HFF-Myc (cell line): ENCODE measurements at places on chromosomes 12 and 14.

DNA sequence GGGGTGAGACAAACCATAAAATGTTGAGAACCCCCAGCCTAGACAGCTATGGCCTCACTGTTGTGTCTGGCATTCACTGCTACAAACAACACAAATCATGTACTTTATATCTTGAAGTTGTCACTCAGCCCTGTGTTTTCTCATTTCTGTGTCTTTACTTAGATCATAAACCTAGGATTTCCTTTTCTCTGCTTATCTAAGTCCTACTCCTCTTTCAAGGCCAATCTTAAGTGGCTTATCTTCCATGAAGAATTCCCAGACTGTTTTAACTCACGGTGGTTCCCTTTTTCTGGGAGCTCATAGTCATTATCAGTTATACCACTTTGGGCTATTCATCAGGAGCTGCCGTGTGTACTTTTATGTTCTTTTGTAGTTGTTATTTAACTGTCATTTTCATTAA is 42.1 kb downstream of the FLRT2 start:
- no peak for DNase-seq

DNA sequence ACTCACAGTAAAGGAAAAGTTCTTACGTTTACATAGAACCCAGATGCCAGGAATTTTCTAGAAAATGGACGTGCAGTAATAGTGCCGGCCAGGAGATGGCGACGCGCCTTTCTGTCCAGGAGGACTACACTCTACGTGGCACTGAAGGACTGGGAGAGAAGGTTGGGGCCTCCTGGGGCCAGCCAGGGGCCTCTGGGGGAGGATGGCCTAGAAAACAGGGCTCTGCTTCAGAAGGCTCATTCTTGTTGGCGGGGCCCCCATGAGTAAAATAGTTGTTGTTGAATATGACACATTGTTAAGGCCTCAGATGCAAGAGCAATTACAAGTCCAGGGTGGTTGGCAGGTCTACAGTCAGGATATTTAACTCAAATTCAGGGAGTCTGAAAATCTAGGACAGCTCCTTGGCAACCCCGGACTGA is 120.1 kb upstream of the MAX start:
- no peak for DNase-seq

- DNase-seq, result no peak
Measured at GRCh38 chr12:27733791-27734190, 23.2 kb downstream of the MRPS35 start.

- no peak for DNase-seq
Measured at GRCh38 chr12:6650832-6651231, 3.6 kb upstream of the ACRBP start.

DNA sequence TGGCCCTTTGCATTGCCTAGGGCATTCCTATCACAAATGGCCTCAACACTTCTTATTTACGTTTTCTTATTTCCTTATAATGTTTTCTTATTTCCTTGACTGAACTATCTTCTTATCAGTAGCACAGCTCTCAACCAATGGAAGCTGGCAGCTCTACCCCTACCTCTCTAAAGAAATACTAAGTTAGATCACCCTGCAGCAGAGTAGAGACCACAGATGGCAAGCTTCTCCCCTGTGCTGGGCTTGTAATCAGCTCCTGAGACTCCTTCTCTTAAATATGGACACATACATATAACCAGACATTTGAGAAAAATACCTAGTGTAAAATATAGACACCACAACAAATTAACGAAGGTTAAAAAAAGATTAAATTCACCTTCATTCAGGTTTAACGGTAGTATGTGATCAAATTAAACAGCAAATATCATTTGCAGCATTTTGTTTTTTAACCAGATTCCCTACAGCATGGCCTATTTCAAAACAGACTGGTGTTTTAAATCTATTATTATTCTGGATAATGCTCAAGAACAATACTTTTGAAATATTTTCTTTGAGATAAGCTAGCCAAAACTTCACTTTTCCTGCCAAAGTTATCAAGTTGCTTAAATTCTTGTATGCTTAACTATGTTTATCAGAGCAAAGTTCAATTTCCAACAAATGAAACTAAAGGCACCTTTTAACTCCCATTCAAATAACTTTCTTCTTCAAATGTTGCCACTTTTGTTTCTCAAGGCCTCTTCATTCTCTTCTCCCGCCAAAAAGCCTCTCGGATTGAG is 54.3 kb downstream of the SLC41A2 start:
- DNase-seq, result no peak

DNA sequence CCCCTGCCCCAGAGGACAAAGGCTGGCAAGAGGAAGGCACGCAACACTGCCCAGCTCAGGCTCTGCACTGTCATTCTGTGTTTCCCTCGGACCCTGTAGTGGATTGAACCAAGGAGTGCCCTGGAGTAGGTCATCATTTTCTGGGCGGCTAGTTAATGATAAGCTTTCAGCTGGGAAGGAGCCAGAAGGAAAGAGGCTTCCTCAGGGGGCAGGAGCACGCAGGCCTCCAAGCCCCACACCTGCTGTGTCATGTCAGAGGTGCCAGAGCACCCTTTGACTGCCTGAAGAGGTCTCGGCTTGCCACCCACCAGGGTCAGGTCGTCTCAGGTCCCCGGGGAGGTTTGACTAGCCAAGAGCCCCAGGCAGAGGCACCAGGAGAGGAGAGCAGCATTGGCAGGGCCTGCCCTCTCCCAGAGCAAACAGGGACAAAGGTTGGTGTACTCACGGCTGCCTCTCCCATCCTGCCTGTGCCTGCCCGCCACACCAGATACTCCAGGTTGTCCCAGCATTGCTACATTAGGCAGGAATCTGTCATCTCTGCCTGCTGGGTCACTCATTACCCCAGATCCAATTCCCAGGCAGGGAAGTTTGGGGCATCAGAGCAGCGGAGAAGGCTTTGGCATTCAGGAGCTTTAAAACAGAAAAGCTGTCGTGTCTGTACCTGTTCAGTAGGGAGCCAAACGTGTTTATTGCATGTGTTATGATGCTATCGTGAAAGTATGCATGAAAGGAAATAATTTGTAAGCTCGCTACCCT is 33.5 kb upstream of the ATP2A2 start:
- DNase-seq, result no peak

DNA sequence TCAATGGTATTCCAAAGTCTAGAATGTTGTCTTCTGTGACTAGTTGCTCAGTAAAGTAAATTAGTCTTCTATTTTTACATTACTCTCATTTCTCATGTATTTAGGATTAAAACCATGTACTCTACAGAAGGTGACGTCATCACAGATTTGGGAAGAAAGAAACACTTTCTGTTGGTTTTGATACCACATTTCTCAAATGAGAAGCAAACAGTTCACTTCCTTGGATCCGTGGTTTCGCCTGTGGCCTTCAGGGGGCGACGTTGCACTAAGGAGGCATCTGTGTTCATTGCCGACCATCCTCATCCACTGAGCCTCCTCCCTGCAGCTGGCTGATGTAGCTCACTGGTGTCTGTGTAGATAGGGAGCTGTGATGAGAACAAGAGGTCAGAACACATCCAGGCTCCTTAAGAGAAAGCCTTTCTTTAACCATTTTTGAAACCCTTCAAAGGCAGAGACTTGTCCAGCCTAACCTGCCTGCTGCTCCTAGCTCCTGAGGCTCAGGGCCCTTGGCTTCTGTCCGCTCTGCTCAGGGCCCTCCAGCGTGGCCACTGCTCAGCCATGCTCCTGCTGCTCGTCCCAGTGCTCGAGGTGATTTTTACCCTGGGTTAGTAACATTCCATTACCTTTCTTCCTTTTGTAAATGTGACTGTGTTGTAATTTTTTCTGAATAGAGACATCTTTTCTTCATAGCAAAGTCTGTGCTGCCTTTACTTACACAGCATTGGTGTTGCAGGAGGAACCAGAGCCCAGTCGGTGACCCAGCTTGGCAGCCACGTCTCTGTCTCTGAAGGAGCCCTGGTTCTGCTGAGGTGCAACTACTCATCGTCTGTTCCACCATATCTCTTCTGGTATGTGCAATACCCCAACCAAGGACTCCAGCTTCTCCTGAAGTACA is 220.6 kb upstream of the OR4E1 start:
- no peak for DNase-seq

- DNase-seq, result no peak
Measured at GRCh38 chr12:41532072-41532471, 344.0 kb downstream of the PDZRN4 start.

GRCh38 chr12:29889737-29890136 is 106.0 kb upstream of the TMTC1 start:
- DNase-seq, result no peak

DNA sequence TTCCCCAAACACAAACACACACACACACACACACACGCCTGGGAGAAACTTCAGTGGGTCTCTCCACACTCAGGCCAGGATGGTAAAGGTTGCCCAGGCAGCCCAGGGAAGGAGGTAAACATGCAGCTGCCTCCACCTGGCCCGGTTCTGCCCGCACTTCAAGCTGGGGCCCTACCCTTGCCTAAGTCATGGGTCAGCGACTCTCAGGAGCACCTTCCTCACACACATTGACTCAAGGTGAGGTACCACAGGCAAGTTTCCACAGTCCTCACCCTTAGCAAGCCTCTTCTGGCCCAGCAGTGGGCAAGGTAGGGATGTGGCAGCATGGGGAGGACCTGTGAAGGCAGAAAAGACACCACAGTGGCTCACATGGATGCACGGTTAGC is 14.1 kb upstream of the FAIM2 start:
- DNase-seq, result no peak

GRCh38 chr12:47397664-47398281 is 308.1 kb downstream of the RPAP3 start:
- DNase-seq, result no peak

- DNase-seq, result no peak
Measured at GRCh38 chr12:69366796-69367195, 7.3 kb downstream of the YEATS4 start.

GRCh38 chr14:82667006-82667405 is 1133.4 kb upstream of the SEL1L start:
- no peak for DNase-seq

GRCh38 chr14:89430391-89431236 is 13.6 kb upstream of the FOXN3 start:
- no peak for DNase-seq

GRCh38 chr14:99166506-99166905 is 105.5 kb downstream of the BCL11B start:
- no peak for DNase-seq

DNA sequence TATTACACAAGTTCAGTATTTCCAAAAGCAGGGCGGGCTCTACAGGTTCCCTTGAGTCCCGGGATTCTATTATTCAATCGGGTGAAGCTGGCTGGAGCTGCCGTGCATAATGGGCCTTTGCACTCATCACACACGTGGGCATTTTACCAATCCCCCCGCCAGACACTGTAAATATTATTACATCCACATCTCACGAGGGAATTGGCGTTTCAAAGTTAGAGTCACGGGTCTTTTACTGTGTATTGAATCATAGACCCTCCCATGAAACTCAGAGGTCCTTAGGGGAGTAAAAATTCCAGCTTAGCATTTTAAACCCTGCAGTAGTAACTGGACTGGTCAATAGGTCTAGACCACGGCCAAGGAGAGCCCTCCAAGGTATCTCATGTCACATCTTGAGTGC is 70.3 kb downstream of the MAP1LC3B2 start:
- no peak for DNase-seq

GRCh38 chr14:70735043-70735442 is 74.3 kb downstream of the MAP3K9 start:
- no peak for DNase-seq

DNA sequence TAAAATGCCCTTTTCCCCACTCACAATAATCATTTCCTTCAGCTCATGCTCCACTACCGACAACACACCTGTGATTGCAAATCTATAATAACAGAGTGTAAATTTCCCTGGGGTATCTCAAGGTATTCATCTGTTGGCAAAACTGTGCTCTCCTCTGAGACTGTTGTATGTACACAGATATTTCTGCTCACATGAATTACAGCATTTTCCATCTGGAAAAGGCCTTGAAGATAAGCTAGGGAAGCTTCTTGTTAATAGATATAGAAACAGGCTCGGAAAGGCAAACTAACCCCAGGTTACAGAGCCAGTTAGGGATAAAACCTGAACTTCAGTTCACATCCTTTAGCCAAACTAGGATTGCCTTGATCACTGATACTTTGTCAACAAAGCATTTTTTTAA is 210.4 kb upstream of the KRR1 start:
- no peak for DNase-seq

DNA sequence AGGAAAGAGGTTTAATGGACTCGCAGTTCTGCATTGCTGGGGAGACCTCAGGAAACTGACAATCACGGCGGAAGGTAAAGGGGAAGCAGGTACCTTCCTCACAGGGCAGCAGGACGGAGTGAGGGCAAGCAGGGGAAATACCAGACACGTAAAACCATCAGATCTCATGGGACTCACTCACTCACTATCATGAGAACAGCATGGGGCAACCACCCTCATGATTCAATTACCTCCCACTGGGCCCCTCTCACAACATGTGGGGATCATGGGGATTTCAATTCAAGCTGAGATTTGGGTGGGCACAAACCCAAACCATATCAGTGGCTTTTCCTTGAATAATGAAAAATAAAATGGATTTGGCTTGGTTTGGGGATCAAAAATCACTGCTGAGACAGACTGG is 380.5 kb downstream of the VRK1 start:
- DNase-seq, result no peak

DNA sequence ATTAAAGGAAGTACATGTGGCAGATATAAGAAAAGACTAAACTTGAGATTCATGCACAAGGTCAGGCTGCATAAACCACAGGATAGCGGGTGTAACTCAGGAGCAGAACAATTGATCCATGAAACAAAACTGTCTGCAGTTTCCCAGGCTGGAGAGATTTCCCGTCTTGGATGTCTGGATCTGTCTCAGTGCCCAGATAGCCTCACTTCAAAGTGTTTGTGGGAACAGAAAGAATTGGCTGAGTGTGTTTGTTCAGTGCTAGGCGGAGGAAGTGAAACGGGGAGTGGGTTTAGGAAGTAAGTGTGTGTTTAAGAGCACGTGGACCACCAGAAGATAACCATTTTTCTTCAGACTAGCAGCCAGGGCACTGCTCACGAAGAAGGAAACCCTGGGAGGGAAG is 1.4 kb upstream of the RNASE10 start:
- no peak for DNase-seq

GRCh38 chr14:74577247-74577947 is 34.6 kb downstream of the LTBP2 start:
- DNase-seq, result no peak

DNA sequence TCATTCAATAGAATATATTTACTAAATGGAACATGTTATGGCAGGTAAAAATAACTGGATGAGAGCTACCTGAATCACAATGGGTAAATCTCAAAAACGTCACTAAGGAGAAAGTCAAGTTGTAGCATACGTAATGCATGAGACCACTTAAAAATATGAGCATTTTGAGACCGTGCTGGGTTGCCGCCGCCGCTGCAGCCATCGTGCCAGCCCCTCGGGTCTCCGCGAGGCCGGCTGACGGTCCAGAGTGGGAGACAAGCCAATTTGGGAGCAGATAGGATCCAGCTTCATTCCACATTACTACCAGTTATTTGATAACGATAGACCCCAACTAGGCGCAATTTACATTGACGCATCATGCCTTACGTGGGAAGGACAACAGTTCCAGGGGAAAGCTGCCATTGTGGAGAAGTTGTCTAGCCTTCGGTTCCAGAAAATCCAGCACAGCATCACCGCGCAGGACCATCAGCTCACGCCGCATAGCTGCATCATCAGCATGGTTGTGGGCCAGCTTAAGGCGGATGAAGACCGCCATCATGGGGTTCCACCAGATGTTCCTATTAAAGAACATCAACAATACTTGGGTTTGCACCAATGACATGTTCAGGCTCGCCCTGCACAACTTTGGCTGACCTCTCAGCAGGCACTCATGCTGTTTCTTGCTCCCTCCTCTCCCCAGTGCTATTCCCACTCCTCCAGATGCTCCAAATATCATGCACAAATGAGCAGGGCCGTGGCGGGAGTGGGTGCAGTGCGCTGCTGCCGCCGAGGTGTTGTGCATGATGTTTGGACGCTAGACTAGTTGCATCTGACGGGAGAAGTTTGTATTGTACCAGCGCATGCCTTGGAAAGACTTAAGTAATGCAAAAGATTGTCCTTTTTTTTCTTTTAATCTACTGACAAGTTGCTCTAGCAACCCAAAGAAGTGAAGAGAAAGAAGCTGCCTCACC is 6.3 kb upstream of the BRMS1L start:
- DNase-seq, result no peak
